ENCODE measurements at places on chromosomes 1 and 21.

DNA sequence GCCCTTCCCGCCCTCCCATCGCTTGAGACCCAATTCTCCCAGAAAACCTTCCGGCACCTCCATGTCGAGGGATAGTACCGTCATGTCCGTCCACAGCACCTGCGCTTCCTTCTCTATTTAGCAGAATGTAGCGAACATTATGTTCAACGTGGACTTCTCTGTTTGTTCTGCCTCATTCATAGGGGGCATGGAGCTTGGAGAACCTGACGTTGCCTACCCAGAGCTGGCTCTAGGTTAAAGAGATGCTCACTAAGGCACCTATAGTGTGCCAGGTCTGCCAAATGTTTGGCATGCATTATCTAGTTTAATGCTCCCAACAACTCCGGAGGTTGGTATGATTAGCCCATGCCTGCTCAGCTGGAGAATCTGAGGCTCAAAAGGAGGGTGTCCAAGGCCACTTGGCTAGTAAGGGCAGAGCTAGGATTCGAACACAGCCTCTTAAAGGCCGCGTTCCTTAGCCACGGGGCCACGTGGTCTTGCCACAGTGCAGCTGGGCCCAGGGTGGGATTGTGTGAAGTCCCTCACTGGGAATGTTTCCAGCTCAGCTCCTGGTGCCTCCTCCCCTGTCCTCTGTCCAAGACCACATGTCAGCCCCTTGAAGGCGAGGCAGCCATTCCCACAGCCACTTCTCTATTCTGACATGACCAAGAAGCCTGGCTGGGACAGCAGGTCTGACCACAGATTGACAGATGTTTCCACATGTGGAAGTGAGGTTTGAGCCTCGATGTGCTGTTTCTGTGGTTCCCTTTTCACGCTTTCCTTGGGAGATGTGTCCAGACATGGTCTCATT is 57.8 kb downstream of the RUNX3 start:
- DNase-seq, result no peak

DNA sequence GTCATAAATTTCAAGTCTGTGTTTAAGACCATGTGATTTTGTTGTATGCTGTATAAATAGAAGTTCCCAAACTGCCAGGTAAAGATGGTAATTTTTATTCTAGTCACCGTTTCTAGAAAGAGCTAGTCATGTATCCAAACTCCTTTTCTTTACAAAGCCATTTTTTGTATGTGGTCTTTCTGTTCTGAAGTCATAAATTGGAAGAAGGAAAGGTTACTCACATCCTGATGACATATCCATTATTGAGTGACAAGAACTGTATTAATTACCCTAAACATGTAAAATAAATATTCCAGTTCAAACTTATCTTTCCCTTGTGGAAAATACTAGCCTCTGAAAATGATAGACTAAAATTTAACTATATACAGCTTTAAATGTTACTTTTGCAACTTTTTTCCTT is 104.7 kb downstream of the POFUT2 start:
- DNase-seq, result no peak

GRCh38 chr1:2322065-2322571 is 69.2 kb downstream of the MORN1 start:
- no peak for DNase-seq

- DNase-seq, result no peak
Measured at GRCh38 chr1:7346600-7347570, 424.2 kb upstream of the VAMP3 start.

- DNase-seq, result no peak
Measured at GRCh38 chr1:46903481-46903880, 37.8 kb downstream of the CYP4A11 start.

DNA sequence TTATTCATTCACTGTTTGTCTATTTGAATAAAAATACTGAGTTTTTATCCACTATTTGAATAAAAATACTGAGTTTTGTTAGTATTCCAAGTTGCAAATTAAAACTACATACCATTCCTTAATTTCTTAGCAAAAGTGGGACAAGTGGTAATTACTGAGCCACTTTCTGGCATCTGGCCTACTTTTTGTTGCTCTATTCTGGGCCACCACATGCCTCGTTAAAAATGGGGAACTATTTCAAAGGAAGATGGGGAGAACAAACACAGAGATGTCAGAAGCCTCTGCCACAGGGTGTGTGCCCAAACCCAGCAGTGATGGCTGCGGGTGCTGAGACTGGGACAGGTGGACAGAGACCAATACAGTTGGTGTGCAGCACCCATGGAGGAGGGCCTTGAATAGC is 14.6 kb downstream of the PIGP start:
- no peak for DNase-seq

- no peak for DNase-seq
Measured at GRCh38 chr1:67555461-67556296, 125.5 kb upstream of the SERBP1 start.

DNA sequence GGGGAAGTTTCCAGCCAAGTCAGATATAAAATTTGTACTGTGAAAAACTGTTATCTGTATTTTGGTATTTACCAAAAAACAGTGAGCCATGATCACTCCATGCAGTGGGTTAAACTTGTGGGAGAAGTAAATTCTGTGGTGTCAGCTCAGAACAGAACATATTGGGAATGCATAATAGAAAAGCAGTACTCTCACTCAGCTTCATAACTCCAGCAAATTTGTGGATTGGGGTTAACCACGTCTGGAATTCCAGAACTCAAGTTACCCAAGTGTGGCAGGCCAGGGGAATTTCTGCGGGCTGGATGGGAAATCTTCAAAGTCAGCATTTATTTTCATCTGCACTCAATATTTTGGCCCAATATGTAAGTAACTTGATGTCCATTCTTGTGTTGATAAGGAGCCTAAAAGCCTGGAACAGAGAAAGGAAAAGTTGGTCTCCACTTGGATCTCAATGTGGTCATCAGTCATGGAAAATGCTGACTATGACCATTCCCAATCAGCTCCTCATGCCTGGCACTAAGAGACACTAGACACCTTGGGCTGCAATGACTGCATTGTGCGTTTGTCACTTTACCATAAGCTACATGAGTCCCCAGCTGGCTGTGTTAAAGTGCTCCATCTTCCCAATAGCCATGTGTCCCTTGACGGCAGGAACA is 39.1 kb upstream of the ENAH start:
- no peak for DNase-seq

DNA sequence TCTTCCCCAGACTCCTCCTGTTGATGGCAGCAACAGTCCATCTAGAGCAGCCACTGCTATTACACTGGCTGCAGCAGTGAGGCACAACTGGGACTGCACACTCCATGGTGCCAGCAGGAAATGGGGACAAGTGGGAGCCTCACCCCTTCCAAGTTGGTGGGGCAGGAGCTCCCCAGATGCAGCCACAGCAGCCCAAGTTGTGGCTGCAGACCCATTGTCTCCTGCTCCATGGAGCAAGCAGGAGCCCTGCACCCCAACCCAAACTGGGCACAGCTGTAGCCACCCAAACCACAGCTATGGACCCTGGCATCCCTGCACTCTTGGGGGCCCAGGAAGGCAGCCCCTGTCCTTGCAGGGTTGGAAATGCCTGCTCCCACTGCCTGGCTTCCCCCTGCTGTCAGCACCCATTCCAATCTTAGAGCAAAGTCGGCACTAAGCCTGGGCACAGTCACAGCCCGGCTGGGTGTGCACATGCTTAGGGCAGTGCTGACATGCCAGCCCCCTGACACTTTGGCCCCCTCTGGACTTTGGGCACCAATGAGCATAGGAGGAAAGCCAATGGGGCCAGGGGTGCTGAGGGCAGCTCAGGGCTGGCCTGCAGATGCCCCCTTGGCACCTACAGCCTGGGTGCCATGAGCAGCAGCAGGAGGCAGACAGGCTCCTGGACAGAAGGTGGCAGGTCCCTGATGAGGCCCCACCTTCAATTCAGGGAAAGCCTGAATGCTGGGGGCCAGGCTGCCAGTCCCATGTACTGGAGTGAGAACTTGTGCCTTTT is 44.0 kb downstream of the MATN1 start:
- no peak for DNase-seq

DNA sequence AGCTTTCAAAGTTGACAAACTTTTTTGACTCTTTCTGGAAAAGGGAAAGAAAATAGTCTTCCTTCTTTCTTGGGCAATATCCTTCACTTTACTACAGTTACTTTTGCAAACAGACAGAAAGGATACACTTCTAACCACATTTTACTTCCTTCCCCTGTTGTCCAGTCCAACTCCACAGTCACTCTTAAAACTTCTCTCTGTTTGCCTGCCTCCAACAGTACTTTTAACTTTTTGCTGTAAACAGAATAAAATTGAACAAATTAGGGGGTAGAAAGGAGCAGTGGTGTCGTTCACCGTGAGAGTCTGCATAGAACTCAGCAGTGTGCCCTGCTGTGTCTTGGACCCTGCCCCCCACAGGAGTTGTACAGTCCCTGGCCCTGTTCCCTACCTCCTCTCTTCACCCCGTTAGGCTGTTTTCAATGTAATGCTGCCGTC is 160.8 kb upstream of the SGIP1 start:
- DNase-seq, result no peak

DNA sequence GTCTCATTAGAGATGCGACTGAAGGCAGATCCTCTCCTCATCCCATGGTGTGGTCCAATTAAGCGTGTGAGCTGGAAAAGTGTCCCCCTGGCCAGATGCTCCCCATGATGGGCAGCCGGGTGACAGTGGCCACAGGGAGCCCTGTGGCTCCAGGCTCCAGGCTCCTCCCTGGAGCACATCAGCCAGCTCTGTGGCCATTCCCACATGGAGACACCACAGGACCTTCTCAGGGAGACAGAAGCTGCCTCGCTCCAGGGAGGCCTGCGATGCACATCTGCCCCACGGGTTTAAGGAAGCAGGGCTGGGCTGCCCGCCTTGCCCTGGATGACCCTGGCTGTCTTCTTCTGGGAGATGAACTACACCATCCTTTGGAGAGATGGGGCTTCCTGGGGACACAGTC is 99.9 kb upstream of the TLR5 start:
- DNase-seq, result no peak

DNA sequence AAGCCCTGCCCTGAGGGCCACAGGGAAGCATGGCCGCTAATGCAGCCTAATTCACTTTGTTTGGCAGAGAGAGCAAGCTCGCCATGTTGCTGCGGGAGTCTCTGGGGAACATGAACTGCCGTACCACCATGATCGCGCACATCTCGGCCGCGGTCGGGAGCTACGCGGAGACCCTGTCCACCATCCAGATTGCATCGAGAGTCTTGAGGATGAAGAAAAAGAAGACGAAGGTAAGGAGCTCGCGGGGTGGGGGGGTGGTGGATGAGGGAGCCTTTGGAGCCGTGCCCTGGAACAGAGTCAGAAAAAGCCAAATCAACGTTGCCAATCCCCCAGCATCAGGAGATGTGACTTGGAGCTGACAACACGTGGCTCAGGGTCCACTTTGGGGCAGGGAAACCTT is 529.4 kb downstream of the KIF26B start:
- DNase-seq, result no peak

All from stimulated activated CD8-positive, alpha-beta memory T cell treated with anti-CD3 and anti-CD28 coated beads, Interleukin-4, amount 100 ng/mL, for 1 hour (primary cell).